ENCODE measurements at places on chromosomes 2 and 18.

- DNase-seq = no peak
Measured at GRCh38 chr18:35609236-35609635, 27.7 kb downstream of the GALNT1 start.

DNA sequence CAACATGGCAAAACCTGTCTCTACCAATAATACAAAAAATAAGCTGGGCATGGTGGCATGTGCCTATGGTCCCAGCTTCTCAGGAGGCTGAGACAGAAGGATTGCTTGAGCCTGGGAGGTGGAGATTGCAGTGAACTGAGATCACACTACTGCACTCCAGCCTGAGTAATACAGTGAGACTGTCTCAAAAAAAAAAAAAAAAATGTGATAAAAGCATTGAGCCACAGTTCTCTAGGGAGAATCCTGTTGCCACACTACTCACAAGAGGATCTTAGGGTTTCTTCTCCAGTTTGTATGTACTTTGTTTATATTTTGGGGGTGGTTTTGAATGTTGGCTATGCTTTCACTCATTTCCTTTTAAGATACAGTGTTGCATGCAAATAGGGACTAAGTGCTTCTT is 62.0 kb downstream of the TMEM185B start:
- no peak for DNase-seq

GRCh38 chr18:69259282-69259681 is 141.4 kb upstream of the DOK6 start:
- DNase-seq = no peak

DNA sequence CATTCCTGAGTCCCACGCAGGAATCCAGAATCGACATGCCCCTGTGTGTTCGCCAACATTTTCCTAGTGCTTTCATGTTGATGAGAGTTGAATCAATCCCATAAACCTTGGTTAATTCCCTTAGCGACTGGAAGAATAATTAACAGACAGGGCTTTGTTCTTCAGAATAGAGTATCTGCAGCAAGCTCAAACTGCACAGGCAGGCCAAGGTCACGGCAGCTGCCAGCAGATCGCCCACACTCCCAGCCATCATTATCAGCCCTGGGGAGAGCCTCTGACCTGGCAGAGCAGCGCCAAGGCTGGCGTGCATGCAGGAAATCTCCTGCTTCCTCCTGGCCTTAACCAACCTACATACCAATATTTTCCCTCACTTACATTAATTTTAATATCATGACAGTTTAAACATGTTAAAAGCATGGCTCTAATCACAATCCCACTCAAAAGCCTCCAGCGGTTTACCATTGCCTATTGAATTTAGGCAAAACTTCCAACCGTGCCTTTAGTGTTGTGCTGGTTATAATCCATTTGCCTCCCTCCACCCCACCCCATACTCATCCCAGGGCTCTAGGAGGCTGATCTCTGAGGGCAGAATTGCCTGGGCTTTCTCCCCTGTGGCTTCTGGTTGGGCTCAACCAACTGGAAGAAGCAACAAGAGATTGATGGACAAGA is 46.8 kb upstream of the NCK2 start:
- no peak for DNase-seq

DNA sequence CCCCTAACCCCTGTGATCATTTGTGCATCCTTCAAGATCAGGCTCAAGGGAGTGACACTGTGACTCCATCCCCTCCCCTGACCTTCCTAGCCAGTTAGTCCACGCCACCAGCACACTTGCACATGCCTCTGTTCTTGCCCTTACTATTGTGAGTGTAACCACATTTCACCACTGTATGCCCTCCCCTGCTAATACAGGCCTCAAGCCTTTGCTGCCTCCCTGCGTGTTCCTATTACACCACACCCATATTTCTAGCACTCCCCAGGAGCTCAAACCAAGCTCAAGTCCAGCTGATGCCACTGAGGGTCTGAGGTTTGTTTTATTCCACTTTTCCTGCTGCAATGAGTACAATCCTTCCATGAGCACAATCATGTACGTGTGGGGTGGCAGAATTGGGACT is 288.9 kb upstream of the FBXO11 start:
- DNase-seq = no peak

- DNase-seq = no peak
Measured at GRCh38 chr2:72204156-72204785, 56.6 kb upstream of the CYP26B1 start.

- DNase-seq = no peak
Measured at GRCh38 chr2:175167076-175167791, 769 bp downstream of the ATF2 start.

- peak; percentile 10 for DNase-seq
Measured at GRCh38 chr2:230068016-230068650, 591 bp downstream of the SLC16A14 start.

DNA sequence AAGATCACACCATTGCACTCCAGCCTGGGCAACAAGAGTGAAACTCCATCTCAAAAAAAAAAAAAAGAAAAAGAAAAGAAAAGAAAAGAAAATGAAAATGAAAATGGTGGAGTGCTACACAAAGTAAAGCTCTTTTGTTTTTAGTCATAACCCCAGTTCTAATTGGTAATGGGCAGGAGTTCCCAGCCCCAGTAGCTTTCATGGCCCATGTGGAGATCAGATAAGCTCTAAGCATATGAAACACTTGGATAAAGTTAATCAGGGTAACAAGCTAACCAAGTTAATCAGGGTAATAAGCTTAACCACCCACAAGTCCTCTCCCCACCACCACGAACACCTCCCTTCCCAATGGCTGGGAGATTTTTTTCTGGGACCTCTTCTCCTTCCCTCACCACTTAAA is 240.8 kb downstream of the BCL11A start:
- DNase-seq = no peak

GRCh38 chr2:239763433-239764097 is 261.6 kb downstream of the NDUFA10 start:
- no peak for DNase-seq

- no peak for DNase-seq
Measured at GRCh38 chr2:134320930-134321329, 67.1 kb downstream of the MGAT5 start.

DNA sequence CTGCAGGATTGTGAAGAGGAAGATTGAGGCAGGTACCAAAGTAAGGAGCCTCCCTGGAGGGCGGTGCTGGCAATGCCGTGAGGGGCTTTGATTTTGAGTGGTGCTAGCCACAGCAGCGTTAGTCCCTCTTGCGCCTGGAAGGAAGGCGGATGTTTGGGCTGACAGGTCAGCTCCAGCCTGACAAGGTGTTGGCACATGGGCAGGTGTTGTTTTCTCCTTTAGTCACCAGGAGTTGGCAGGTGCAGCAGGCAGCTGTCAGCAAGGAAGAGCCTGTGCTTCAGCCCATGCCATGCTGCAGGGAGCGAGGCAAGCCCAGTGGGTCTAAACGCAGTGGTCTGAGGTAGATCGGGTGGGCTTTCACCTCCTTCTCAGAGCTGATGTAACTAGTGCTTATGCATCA is 8.5 kb downstream of the SEC11C start:
- no peak for DNase-seq

GRCh38 chr2:58677748-58678147 is 436.6 kb upstream of the FANCL start:
- no peak for DNase-seq

DNA sequence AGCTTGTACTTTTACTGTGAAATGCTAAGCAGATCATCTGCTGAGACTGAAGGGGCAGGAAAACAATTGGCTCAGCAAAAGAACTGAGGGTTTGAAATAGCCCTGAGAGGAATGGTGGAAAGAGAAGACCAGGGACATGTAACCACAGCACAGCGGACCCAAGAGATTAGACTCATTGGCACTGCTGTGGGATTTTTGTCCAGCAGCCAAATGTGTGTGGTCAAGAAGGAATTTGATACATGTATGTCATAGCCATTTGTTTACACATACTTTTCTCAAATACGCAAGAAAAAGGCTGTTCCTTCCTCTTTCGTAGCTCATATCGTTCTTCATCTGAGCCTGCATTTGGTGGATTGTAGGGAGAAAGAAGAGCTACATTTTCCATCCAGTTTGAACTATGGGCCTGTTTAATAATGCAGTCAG is 73.8 kb downstream of the TRABD2A start:
- no peak for DNase-seq

GRCh38 chr2:170190172-170190571 is 12.2 kb downstream of the MYO3B start:
- DNase-seq = no peak

- DNase-seq = no peak
Measured at GRCh38 chr2:97723156-97724072, 10.0 kb downstream of the ZAP70 start.

GRCh38 chr2:37560863-37561614 is 110.4 kb downstream of the CDC42EP3 start:
- DNase-seq = no peak

DNA sequence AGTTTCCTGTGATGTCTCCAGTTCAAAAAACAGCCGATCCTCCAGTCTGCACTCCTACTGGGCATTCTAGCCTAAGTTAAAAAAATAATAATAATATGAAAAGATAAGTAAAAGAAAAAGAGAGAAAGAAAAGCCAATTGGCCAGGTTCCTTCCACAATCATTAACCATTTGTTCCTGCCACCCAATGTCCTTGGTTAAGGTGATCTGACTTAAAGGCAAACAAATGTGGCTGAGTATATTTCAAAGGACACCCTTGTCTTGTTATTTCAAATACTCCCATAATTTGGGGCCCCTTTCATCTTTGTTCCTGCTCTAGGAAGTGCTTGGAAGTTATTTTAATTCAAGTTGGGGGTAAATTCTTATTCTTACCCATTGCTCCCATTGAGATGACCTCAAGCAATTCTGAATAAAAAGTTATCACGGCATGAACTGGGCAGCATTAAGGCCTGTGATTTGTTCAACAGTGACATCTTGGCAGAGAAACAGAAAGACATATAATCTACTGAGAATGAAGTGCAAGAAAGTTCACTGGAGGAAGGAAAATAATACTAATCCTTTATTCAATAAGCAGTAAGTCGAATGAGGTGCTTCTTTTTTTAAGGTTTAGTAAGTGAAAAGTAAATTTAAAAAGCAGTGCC is 1054.5 kb upstream of the FANCL start:
- DNase-seq = no peak

DNA sequence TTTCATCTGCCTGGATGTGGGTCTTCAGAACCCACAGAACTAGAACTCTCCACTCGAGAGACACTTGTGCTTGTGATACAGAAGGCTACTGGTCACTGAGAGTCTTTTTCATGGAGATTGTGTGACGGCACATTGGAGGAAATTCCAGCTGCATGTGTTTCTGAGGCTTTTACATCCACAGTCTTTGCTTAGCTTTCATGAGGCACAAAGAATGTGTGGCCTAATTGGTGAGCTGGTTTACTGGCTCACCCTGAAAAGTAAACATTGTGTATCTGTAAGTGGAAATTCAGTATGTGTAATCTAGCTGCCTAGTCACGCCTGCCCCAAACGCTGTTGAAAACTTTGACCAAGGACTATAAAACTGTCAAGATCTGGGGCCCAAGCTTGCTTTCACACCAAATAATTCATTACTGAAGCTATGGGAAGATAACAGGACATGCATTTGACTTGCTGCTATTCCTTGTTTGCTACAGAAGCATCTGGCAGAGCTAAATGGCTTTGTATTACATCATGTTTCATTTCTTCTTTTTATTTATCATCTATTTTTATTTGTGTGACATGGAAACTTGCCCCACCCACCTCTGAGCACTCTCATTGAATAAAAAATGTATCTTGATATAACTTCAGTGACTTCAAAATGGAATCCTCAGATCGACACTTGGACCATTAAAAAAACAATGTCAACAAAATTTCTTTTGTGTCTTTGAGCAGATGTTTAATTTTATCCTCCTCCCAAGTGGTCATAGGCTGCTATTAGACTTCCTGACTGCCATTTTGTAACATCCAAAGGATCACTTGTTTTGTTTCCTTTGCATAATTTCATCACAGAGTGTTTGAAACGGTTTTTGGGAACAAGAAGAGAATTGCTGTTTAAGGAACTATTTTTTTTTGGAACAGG is 80.2 kb downstream of the EFEMP1 start:
- DNase-seq = no peak

GRCh38 chr2:23824777-23825212 is 102.1 kb downstream of the ATAD2B start:
- no peak for DNase-seq

GRCh38 chr18:39259736-39260135 is 1694.1 kb upstream of the CELF4 start:
- no peak for DNase-seq

DNA sequence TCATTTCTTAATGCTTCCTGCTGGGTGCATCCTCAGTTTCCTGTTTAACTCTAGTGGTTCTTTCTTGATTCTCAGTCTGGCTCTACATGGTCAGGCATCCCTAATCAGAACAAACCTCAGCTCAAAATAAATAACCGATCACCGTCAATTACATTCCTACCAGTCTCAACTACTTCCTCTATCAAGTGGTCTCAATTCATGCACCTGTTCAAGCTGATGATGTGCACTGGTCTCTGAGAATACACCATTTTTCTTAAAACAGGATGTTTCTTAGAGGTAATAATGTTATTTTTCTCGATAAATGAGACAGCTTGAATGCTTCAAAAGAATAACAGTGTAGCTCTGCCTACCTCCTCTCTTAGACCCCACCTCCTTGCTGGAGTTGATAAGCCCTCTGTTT is 420.9 kb downstream of the SOCS6 start:
- DNase-seq = no peak

- no peak for DNase-seq
Measured at GRCh38 chr18:6174983-6175745, 239.5 kb downstream of the L3MBTL4 start.

DNA sequence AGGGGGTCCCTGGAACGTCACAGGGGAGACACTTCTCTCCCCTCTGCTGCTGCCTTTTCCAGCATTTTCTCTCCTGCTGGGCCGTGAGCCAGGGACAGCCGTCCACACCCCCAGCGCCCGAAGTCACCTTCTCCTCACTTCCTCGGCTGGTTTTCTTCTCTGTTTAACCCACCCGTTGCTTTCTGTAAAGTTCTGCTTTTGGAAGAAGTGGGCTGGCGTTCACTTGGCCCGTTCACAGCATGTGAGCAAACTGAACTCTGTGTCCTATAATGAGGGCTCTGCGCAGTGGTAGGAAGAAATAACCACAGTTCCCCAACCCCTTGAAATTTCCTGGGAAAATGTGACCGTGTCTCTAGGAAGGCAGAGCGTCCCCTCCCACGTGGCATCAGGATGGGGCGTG is 187.0 kb upstream of the HDAC4 start:
- DNase-seq = no peak

DNA sequence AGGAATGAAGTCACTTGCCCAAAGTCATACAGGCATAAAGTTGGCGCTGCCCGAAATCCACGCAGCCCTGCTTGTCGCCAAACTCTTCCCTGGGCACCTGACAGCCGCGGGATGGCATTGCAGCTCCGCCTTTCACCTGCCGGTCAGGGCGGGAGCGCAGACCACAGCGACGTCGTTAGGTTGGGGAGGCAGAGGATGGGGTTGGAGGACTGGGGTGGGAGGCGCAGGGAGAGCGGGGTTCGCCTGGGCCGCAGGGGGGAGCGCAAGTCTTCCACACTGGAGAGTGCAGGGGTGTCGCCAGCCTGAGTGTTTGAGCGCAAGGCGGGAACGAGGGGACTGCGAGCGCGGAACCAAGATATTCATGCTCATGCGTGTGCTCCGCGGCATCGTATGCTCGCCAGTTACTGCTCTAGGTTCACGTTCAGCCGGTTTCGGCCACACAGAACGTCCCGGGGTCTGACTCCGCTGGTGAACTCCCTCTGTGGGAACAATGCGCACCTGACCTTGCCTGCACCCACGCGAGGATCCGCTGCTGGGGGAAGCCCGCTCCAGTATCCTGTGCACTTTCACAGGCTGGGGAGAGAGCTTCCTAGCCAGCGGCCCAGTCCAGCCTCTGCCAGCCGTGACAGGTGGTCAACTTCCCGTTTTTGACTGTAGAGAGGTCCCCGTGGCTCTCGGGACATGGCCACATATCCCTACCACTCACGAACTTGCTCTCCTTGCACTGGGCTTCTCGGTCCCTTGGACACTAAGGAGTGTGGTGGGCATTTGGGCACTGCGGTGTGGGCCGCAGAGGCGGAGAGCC is 767 bp upstream of the NPPC start:
- DNase-seq = no peak

Data from stimulated activated CD4-positive, alpha-beta T cell treated with anti-CD3 and anti-CD28 coated beads, Interleukin-1b, Interleukin-23, amount 100 ng/mL, for 1 hour (primary cell).